HuH-7.5 (cell line): ENCODE measurements at places on chromosomes 4 and X.

DNA sequence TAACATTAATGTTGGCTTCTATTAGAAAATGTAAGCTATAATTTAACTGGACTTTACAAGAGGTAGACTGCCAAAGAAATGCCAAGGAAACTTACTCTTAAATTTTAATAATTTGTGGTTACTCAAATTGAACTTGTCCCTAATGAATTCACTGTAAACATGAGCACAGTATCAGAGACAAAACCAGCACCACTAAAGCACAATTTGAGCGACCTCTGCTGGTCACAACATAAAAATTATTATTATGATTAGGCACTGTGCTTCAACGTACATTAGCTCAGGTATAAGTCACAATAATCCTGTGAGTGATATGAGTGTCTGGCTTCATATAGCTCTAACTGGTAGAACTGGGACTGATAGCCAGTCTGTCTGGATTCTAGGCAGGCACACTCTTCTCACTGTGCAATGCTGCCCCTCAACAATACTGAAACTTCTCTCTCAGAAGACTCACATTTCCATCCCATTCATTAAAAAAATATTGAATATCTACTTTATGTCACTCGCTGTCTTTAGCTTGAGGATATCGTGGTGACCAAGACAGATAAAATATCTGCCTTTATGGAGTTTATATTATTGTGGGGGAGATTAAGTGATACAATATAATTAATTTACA lies 8.0 kb downstream of the NUDT6 start:
- no peak for DNase-seq

- DNase-seq: no peak
Measured at GRCh38 chr4:111681751-111682150, 463.5 kb upstream of the FAM241A start.

GRCh38 chr4:153241295-153241694 lies 37.1 kb downstream of the TRIM2 start:
- no peak for DNase-seq

DNA sequence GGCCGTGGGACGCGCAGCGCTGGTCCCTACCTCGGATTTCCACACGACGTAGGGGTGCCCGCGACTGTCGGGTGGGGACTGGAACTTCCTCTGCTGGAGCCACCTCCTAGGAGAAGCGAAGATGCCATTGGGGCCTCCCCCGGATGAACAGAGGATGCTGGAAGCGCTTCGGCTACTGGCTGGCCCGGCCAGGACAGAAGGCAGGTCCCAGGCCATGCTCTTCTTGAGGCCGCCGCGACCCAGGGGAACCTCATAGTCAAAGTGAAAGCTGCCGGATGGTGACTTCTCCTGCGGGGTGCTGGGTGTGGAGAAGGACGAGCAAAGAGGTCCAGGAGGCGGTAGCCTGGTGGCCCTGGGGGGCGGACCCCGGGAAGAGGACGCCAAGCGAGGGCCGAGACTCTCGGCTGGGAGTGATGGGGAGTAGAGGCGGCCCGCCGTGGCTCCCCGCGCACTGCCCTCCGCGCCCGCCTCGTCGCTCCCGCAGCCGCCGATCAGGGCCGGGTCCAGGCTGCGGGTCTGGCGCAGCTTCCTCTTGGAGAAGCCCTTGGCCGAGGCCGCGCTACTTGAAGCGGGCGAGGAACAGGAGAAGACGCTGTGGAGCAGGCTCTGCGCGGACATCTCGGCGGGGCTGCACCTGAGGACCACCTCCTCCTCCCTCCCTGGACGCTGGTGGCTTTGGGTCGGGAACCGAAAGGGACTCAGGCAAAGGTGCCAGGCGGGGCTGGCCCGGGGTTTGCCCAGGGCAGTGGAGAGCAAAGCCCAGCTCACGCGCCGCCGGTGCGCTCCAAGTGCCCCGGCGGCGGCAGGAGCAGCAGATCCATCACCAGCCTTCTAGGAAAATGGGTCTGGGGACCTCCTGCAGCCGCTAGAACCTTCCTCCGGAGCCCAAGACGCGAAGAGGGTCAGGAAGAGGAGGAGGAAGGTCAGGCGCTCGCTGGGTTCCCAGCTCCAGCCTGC lies 1.2 kb downstream of the ARHGAP6 start:
- no peak for DNase-seq
